Activated CD4-positive, alpha-beta T cell treated with anti-CD3 and anti-CD28 coated beads, Interleukin-2, amount 50 U/mL, for 16 hours (primary cell): ENCODE measurements at places on chromosomes 7 and 10.

GRCh38 chr7:92824901-92825480 lies 11.4 kb downstream of the CDK6 start:
- no peak for DNase-seq

- DNase-seq: no peak
Measured at GRCh38 chr7:151187409-151188251, 580 bp upstream of the ASB10 start.

DNA sequence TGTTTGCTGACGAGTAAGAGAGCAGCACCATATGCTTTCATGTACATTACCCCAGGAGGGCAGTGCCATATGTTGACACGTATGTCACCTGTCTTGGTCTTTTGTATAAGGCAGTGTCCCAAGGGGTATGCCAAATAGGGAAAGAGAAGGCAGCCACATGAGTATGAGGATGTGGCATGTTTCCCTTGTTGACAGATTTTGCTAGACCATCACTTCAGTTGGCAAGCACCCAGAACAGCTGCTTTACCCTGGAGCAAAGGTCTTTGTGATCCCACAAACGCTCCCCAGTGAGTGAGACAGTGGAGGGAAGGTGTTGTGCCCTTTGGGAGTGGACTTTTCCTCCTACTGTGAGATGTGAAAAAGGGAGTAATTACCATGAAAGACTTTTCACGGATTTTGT lies 350.1 kb downstream of the ETV1 start:
- no peak for DNase-seq

- peak; percentile 47 for DNase-seq
Measured at GRCh38 chr10:97534746-97535367, 36.1 kb downstream of the UBTD1 start.

- DNase-seq: peak; percentile 43
Measured at GRCh38 chr10:129971381-129972144, 7.5 kb upstream of the EBF3 start.

- no peak for DNase-seq
Measured at GRCh38 chr10:60513281-60513680, 123.6 kb upstream of the ANK3 start.

DNA sequence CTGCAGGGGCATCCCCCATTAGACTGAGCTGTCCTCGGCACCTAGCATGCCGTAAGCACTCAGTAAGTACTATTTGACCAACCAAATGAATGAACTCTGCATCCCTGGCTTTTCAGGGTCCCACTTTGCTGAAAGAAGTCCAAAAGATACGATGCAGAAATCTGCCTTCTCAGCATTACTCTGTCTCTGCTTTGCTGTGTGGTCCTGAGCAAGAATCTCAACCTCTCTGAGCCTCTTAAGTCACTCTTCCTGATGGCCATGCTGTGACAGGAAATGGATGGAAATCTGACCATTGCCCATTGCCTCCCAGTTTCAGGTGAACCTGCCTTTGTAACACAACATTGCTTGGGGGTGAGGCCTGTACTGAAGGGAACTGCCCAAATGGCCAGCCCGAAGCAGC lies 48.0 kb downstream of the GPAM start:
- DNase-seq: no peak

GRCh38 chr7:28112883-28113540 lies 67.6 kb downstream of the JAZF1 start:
- no peak for DNase-seq

DNA sequence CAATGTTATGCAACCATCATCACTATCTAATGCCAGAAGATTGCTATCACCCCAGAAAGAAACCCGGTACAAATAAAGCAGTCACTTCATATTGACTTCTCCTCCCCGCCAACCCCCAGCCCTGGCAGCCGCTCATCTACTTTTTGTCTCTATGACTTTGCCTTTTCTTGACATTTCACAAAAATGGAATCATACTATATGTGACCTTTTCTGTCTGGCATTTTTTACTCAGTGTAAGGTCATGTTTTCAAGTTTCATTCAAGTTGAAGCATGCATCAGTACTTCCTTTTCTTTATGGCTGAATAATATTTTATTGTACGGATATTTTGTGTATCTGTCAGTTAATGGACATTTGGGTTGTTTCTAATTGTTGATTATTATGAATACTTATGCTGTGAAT lies 28.1 kb downstream of the FHIP2A start:
- DNase-seq: no peak

DNA sequence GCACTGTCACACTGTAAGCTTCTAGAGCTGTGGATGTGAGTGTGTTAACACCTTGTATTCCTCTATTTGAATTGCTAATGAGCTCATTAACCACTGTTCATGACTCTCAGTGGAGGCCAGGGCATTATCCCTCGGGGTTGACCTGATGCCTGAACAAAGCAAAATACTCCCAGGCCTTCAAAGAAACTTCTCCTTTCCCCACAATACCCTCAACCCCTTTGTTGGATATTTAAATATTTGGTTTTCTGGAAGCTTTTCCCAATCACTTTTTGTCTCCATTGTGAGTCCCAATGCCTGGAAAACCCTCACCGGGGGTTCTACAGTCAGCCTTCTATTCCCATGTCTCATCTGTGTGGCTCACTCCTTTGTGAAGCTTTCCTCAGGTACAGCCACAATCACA lies 780.1 kb downstream of the PHTF2 start:
- no peak for DNase-seq

GRCh38 chr7:42493436-42494198 lies 256.6 kb upstream of the GLI3 start:
- DNase-seq: no peak

DNA sequence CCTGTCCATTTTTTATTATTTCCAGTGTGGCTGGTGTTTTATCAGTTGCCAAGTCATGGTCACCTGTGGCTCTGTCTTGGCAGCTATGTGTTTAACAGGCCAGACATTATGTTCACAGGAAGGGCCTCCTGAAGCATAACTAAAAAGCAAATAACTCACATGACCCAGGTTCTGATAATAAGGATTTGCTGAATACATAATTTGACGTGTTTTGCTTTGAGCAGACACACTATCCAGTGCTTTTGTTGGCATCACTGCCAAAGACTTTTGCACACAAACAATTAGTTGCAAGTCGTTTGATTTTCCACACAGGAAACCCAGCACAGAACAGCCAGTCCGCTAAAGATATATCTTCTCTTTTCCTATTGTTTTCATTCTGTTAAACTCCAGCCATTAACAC lies 173.6 kb downstream of the ARL4A start:
- DNase-seq: no peak

GRCh38 chr7:14691597-14692203 lies 210.9 kb downstream of the DGKB start:
- DNase-seq: peak; percentile 34

DNA sequence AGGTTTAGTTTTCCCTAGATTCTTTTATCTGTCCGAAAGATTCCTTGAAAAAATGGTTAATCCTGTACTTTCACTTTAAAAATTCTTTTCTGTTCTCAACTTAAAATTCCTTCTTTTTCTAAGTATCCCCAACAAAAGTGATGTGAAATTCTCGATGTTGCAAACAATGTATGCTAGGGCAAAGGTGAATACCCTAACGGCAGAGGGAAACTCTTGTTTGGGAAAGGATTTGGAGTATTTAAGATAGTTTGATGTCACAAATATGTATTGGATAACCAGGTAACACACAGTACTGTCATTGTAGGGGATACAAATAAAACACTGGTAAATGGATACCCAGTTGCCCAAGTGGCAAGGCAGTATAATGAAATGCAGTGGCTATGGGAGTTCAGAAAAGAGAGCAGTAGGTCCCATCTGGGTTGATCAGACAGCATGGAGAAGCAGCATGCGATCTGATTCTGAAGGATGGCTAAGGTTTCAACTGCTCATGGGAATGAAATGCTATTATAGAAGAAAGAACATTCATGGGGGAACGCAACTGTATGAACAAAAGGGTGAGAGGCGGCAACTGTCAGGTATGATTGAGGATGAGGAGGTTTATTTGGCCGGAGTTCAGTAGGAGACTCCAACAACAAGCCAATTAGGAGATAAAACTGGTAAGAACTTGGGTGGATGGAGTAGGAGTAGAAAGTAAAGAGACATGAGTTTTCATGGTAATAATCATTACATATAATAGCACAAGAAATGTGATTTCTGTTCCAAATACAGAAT lies 3.2 kb upstream of the EPC1 start:
- no peak for DNase-seq

GRCh38 chr10:103845972-103846371 lies 9.4 kb downstream of the SH3PXD2A start:
- DNase-seq: peak; percentile 26

DNA sequence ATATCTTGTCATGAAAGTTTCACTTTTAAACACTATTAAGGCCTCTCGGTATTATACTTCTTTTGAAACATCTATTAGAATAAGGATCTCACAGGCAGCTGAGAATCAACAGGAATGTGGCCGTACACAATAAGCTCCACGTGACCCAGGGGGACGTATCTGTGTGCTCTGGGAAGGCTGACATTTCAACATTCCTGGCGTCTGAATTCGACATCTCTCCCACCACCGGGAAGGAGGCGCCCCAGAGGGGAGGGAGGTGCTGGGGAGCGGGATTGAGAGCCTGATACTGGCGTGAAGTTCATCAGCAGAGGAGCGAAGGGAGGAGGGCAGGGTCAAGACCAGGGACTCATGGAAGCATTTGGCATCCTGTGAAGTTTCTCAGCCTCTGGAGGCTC lies 401.3 kb downstream of the DNAJB6 start:
- DNase-seq: no peak

- DNase-seq: no peak
Measured at GRCh38 chr10:33507662-33508425, 173.4 kb upstream of the NRP1 start.

DNA sequence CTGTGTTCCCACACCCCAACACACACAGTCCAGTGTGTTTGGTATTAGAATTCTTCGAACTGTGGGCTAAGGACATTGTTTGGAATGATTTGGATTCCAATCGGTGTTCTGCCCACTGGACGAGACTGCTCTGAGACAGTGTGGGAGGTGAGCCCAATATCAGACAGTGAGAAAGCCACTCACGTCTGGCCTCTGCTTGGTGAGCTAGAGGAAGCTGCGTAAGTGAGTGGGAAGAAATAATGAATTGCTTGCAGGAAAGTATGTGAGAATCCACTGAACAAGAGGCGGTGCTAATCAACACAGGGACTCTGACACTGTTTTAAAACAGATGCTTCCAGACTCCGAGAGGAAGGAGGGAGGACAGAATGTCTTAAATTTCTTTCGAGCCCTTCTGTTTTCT lies 675.0 kb upstream of the ANKRD30A start:
- DNase-seq: no peak

GRCh38 chr10:71239946-71240795 lies 27.8 kb downstream of the UNC5B start:
- no peak for DNase-seq

DNA sequence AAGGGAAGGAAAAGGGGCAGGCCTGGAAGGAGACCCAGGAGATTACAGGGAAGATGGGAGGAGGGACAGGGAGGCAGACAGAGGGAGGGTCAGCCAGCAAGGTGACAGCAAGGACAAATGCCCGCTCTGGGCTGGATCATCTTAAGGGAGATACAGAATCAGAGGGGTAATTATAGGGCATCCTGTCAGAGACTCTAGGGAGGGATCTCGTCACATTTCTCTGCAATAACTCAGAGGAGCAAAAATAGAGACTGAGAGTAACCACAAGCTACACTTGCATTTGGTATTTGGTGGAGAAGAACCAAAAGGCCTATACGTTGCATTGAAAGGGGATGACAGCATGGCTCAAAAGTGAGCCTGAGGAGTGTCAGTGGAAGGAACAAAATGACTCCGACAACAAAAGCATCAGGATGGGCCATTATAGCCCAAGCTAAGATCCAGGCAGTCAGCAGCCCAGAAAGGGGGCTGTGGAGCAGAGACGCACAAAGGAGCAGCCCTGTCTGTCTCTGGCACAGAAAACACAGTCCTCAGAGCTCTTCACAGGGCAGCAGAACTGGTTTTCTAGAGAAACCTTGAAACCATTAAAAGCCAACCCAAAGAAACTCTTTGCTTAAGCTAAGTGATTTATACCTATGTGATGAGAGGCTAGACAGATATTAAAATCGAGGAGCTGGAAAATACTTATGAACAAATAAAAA lies 430.2 kb upstream of the VSTM2A start:
- DNase-seq: no peak

GRCh38 chr7:133452577-133452976 lies 199.7 kb downstream of the EXOC4 start:
- DNase-seq: no peak

GRCh38 chr7:7159063-7159658 lies 23.2 kb upstream of the C1GALT1 start:
- no peak for DNase-seq

GRCh38 chr10:78301481-78301880 lies 267.8 kb downstream of the RPS24 start:
- no peak for DNase-seq

DNA sequence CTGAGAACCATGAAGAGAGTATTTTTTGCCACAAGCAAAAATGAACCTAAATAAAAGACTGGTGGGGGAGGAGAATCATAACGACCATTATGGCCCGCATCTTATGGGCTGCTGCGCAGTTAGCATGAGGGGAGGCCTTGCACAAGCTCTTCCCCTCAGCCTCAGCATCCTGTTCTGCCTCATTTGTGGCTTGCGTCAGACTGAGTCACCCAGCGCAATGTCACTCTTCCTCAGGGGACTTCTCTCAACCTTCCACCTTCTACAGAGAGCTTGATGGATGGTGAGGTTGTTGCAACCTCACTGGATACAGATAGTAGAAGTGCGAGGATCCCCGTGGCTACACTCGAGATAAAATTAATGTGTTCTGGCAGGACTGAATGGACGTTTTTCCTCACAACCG lies 16.8 kb upstream of the GPR15LG start:
- DNase-seq: peak; percentile 55

DNA sequence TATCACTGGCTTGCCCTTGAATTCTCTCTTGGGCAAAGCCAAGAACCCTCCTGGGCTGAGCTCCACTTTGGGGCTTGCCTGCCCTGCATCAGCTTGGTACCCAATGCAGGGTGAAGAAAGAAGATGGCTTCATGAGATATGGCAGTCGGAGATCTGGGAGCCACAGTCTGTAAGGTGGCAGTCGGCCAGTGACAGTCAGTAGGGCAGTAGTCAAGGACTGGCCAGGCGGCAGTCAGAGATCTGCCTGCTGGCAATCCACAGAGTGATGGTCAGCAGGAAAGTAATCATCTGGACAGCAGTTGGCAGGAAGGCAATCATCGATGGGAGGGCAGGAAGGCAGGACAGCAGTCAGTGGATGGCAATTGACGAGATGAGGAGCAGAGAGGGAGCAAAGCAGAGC lies 32.6 kb upstream of the CNNM1 start:
- no peak for DNase-seq

DNA sequence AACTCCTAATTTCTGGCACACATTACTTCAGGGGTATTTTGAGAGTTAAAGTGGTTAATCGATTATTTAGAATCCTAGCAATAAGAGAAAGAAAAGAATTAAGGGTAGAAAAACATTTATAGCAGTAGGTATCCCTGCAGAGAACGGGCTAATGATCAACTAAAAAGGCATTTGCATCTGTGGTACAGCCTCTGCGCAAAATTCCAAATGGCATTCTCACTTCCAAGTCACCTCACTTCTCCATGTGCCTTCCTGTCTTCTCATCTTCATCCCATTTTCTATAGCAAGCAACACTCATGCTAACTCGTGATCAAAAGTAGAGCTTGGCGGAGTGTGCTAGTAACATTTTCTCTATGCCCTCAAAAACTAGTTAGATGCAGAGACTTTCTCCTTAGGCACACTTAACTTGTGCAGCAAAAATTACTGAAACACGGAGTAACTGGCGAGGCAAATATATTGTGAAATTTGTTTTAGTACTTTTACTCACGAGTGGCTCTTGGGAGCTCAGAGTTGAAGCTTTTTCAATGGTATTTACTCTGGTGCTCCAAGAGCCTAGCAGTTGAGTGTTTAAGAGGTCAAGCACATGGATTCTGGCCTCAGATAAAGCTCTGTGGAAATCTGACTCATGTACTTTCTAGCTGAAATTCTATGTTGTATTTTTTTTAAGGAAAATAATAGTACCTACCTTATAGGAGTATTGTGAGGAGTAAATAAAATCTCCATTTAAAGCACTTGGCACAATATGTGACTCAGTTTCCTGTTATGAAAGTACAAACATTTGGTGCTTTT lies 65.1 kb downstream of the MET start:
- no peak for DNase-seq
